BE2C (cell line): ENCODE measurements at places on chromosomes 13 and 19.

DNA sequence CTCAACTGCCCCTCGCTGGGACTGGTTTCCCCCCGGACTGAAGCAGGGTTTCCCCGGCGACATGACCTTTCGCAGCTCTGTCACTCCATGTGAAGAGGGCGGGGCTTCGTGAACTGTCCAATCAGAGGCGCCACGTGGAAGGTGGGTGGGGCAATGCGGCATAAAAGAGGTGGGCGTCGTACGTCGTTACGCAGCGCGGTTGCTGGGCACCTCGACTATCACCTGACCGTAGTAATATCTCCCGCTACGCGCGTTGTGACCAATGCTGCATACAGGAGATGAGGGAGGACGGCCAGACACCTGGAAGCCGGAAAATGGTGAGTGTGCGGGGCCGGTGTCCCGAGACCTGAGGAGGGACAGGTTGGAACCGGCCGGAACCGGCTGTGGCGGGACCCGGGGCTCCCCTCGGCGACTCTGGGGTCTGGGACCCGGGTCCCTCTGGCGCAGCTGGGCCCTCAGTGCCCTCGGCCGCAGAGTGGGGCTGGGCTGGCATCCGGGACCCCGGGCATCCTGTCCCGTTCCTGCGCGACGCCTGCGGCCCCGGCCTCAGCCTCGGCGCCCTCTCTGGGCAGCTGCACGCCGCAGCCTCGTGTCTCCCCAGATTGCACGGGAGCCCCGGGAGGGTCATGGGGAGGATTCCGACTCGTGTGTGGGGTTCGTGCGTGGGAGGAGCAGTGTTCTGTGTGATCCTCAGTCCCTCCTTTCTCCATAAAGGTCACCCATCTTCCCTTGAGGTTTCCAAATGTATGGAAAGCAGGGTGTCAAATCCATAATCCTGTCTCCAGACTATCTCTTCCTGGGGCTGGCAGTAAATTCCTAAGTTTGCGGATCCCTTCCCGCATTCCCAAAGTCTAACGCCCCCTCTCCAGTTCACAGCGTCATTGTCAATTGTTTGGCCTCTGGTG, 32.2 kb downstream of the ZNF136 start:
- DNase-seq: peak; percentile 90

GRCh38 chr19:48510421-48511268, 990 bp downstream of the LMTK3 start:
- DNase-seq: peak; percentile 78

DNA sequence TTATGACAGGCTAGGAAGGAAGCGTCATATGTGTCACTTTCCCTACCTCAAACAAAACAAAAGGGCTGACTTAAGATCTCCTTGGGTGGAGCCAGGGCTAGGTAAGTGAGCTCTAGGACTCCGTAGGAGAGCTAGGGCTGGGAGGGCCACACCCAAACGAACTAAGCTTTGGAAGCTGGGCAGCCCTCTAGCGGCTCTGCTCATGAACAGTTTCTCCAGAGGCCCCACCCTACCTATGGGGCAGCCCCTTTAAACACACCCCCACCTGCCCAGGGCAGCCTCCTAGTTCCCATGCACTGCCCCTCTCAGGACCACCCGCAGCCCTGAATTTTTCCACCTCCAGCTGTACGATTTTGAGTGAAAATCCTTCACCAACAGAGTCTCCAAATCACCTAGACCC, 3.5 kb downstream of the PEG3 start:
- no peak for DNase-seq

GRCh38 chr13:40664350-40665125, 1.9 kb downstream of the FOXO1 start:
- peak; percentile 13 for DNase-seq

DNA sequence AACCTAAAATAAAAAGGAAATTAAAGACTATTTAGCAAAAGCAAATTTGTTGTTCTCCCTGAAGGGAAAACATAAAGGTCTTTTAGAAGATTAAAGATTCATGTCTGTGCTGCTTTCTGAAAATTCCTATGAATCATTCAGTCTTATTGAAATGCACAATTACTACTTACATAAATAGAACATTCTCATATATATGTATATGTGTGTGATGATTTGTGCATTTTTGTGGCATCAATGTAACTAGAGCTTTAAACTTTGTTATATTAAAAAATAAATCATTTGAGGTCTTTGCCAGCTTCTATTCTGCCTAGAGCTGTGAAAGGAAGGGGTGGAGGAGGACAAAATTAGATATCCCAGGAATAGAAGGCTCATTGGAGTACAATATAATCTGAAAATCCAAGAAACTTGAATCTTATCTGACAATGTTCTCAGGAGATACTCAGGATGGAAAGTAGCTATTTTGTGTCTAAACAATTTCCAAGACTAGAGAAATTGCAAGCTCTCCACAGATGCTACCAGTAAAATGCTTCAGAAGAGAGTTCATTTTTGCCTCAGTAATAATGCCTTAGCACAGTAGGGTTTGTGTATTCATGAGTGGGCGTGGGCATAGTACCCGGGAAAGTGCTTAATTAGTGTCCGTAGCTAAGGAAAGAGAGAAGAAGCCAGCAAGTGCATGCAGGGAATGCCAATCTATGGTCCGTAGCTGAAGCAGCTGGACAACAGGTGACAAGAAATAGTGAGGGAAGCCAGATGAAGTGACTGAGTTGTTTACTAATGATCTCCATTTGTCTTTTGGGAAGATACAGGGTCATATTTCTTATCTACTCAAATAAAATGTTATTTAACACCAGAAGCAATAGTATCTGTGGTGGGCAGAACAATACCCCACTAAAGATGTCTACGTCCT, 395.5 kb upstream of the NBEA start:
- DNase-seq: no peak

DNA sequence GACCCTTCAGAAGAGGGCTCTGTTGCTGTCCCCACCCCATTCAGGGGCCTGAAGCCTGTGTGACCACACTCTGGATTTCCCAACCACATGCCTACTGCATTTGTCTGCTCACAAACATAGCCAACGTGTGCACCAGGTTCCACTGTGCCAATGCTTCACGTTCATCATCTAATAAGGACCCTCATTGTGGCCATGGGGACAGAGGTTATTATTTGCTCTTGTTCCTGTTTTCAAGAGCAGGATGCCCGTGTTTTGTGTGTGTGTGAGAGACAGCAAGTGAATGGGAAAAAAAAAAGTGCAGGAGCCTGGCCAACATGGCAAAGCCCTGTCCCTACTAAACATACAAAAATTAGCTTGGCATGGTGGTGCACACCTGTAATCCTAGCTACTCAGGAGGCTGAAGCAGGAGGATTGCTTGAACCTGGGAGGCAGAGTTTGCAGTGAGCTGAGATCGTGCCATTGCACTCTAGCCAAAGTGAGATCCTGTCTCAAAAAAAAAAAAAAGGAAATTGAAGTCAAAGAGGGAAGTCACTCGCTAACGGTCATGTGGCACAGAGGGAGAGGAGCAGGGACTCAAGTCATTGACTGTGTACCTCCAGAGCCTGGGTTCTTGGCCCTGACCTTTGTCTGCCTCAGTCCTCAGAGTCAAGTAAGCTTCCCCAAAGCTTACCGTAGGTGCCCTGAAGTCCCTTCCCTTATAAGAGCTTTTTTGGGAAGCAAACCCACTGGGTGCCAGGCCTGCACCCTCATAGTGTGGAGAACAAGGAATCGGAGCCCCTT, 6.9 kb downstream of the B3GNT8 start:
- no peak for DNase-seq

DNA sequence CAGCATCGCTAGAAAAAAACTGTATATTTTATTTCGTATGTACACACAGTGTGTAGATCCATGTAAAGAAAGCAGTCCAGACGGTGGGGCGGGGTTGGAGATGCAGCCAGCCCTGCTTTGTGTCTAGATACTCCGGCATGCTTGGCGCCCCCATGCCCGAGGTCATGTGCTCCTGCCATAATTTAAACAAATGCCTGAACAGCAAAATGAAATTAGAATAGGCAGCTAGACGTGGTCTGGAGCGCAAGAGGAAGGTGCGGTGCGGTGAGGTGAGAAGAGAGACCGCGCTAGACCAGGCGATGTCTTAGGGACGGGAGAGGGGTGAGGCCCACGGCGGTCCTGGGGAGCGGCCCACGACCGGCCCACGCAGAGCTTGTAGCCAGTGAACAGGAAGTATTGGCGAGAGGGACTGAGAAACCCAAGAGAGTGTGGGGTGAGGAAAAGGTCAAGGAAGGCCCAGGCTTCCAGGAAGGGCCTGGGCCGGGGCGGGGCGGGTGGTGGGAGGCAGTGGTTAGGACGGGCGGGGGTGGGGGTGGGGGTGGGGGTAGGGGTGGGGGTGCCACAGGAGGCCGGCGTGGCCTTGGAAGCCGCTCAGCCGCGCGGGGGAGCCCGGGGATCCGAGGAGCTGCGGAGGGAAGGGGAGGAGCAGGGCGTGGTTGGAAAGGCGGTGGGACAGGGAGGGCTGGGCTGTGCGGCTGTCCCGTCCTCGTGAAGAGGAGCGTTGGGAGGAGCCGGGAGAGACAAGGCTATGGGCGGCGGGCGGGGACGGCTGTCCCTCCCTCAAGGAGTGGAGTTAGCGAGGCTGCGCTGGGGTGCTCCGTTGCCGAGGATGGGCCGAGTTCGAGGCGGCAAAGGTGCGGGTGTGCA, 254.7 kb upstream of the SGCG start:
- DNase-seq: no peak

- peak; percentile 53 for DNase-seq
Measured at GRCh38 chr19:49637821-49638738, 1.9 kb downstream of the RRAS start.

GRCh38 chr19:3055741-3056416, 6.4 kb downstream of the TLE5 start:
- DNase-seq: no peak

- DNase-seq: no peak
Measured at GRCh38 chr13:103436057-103436654, 369.9 kb upstream of the SLC10A2 start.

- no peak for DNase-seq
Measured at GRCh38 chr13:101752432-101752831, 300.0 kb downstream of the ITGBL1 start.

DNA sequence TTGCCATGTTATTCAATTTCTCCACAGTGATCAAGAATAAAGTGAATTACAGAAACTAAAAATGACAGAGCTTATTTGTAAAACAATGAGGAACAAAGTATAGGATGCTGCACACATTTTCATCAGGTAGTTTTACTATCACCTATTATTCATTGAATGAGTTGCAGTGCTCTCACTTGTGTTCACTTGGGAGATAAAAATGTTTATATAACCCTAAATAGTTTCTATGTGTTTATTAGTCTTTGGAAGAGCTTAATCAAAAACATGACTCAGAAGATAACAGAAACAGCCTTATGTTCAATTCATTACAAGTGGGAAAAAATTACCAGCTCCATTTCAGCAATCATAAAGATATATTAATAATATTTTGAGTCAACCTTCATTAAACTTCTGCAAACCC, 796.2 kb downstream of the SLITRK1 start:
- DNase-seq: no peak

GRCh38 chr19:44746616-44746945, 1.9 kb upstream of the BCL3 start:
- no peak for DNase-seq

- peak; percentile 14 for DNase-seq
Measured at GRCh38 chr13:23915308-23915707, 18.0 kb upstream of the C1QTNF9B start.

GRCh38 chr19:3589439-3589838, 4.2 kb downstream of the GIPC3 start:
- no peak for DNase-seq

- DNase-seq: no peak
Measured at GRCh38 chr19:35484252-35485036, 5.8 kb downstream of the KRTDAP start.

DNA sequence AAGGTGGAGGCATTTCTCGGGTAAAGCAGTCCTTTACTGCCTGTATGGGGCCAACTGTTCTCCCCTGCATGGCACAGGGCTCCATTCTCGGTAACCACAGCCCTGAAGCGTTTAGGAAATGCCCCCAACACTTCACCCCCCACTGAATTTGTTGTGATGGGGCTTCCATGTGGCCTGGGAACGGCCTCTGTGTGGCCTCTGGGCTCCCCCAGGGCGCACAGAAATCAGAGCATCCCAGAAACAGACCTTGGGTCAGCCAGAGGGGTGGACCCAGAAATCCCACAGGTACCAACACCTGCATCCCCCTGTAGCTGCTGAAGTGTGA, 153.7 kb upstream of the VSTM2B start:
- DNase-seq: no peak

- no peak for DNase-seq
Measured at GRCh38 chr19:35613574-35613973, 1.0 kb downstream of the HAUS5 start.

- no peak for DNase-seq
Measured at GRCh38 chr19:31113293-31113692, 235.9 kb downstream of the TSHZ3 start.

GRCh38 chr19:495402-496111, 729 bp upstream of the MADCAM1 start:
- DNase-seq: peak; percentile 58

- no peak for DNase-seq
Measured at GRCh38 chr13:32642316-32642715, 56.1 kb downstream of the PDS5B start.

- DNase-seq: no peak
Measured at GRCh38 chr13:101594936-101595335, 142.5 kb downstream of the ITGBL1 start.

- no peak for DNase-seq
Measured at GRCh38 chr13:92682832-92683517, 543.6 kb upstream of the GPC6 start.

DNA sequence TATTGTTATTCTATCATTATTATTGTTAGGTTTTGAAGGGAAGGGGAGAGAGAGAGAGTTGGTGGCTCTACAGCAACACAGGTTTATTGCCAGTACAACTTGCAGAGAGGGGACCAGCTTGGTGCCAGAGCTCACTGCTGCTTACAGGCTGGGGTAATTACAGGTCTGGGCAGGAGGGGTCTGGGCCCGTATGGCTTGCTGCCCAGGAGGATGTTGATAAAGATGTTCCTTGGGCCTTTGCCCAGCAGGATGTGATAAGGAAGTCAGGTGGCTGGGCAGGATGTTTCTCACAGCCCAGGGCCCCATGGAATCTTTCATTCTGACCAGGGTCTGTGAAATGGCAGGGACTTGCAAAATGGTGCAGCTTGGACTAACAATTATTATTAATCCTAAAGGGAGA, 64.2 kb upstream of the ZNF599 start:
- DNase-seq: peak; percentile 91

DNA sequence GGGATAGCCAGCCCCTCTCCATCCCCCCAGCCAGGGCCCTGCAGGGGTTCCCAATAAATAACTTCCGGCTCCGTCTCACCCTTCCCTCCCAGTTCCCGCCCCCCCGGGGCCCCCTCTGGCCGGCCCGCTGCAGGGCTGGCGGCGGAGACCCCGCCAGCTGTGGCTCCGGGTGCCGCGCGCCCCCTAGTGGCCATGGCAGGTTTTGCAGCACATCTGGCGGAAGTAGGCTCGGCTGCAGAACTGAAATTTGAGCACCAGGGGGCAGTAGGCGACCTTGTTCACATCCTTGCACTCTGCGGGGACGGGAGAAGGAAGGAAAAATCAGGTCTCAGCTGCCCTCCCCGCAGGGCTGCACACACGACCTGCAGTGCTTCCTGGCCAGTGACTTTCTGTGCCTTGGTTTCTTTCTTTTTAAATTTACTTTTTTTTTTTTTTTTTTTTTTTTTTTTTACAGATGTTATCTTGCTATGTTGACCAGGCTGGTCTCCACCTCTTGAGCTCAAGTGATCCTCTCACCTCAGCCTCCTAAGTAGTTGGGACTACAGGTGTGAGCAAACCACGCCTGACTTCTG, 3.6 kb upstream of the MYO1F start:
- DNase-seq: peak; percentile 84

GRCh38 chr13:46613409-46614049, 60.6 kb downstream of the LRCH1 start:
- no peak for DNase-seq
